ENCODE measurements at places on chromosomes 5 and 9.

GRCh38 chr5:26674846-26675245, 363.5 kb downstream of the CDH9 start:
- no peak for DNase-seq

GRCh38 chr5:23930985-23931384, 423.6 kb downstream of the PRDM9 start:
- DNase-seq = no peak

- no peak for DNase-seq
Observed at GRCh38 chr9:22790329-22790728, 343.7 kb downstream of the DMRTA1 start.

DNA sequence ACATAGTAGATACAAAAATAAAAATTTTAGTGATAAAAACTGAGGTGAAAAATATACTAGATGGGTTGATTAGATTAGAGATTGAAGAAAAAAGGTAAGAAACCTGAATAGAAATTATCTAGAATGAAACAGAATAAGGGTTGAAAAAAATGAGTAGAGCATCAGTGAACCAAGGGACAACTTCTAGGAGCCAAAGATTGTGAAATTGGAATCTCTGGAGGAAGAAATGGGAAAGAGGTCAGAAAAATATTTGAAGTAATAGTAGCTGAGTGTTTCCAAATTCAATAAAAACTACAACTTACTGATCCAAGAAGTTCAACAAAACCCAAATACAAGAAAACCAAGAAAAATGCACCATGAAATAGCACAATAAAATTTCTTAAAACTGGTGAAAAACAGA, 116.6 kb upstream of the STARD4 start:
- DNase-seq = no peak

DNA sequence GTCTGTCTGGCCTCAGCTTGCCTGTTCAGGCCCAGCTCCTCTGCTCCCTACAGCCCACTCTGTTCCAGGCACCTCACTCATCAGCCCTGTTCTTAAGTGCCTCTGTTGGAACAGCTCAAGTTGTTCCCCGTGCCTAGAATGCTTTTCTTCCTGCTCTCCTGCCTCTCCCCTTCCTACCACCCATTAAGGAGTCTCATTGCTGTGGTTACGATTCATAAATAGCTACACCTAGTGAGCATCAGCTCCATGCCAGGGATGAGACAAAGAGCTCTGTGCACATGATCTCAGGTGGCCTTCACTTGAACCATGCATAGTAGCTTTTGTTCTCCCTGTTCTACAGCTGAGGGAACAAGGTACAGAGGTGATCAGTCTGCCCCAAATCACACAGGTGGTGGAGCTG, 54.3 kb downstream of the PSD2 start:
- no peak for DNase-seq

GRCh38 chr5:139649082-139649991, 1.2 kb downstream of the CXXC5 start:
- no peak for DNase-seq

DNA sequence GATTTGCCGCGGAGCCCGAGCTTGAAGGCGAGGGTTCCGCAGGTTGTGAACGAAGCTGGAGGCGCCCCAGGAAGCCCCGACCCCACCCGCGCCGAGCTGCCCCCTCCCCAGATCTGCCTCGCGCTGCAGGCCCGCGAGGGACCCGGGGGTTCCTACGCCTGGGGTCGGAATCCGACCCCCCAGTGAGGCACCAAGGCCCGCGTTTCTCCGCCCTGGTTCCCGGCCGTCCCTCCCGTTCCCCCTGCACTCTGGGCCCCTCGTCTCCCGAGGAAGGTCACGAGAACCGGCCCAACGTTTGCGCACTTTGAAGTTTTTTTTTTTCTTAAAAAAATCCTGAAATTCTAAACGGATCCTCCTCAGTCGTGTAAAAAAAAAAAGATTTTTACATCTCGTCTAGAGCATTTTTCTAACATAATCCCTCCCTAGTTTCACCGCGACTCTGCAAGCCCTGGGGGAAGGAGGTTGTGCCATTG, 880 bp upstream of the GFPT2 start:
- DNase-seq = no peak

- no peak for DNase-seq
Observed at GRCh38 chr5:58123501-58123900, 336.4 kb downstream of the PLK2 start.

- DNase-seq = no peak
Observed at GRCh38 chr5:129118405-129118804, 23.9 kb downstream of the ISOC1 start.

- no peak for DNase-seq
Observed at GRCh38 chr5:164356790-164357189, 851.4 kb downstream of the MAT2B start.

DNA sequence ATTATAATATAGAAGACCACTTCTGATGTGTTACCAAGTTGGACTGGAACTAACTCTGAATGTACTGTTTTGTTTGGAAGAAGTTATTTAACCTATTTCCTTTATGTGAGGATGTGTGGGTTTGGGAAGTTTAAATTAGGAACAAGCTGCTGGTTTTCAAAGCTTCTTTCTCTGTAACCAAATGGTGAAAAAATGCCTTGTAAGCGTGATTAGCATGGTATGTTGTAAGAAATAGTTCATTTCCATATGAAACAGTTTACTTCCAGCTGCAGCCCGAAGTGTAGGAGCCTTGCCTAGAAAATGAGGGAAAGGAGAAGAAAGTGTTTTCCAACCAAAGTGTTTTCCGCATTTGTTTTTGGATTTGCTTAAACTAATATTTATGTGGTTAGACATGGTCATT, 36.0 kb downstream of the TTC1 start:
- no peak for DNase-seq

GRCh38 chr5:137142346-137142745, 356.8 kb downstream of the SPOCK1 start:
- no peak for DNase-seq

DNA sequence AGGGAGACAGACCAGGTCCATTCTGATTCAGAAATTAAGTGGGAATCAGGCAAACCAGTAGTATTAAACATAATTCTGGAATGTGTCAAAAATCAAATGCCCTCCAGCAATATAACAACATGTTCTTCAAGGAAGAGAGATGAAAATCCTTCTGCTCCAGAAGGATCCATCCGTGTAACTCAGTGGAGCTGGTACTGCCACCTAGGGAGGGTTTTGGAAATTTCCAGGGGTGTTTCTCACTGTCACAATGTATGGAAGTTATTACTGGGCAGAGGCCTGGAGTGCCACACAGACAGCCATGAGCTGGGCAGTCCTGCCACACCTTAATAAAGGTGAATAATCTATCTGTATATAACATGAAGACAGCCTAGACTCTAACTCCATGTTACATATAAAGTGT, 87.5 kb downstream of the TTLL11 start:
- no peak for DNase-seq

DNA sequence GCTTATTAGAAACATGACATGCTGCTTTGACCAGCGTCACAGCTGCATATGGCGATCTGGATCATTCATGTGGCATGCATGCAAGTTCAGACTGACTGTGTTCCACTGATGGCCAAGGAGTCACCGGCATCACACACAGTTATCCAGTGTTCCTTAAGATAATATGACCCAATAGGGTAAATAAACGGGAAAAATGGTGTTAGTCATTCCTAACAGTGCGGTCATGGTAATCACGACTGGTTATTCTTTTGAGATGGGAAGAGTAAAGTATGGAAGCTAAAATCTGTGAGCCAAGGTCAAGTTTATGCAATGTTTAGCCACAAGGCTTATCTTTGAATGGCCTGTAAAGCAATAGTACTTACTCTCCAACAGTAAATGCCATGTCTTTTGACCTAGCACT, 29.3 kb upstream of the LVRN start:
- no peak for DNase-seq
